ENCODE measurements at places on chromosomes 3 and 15.

DNA sequence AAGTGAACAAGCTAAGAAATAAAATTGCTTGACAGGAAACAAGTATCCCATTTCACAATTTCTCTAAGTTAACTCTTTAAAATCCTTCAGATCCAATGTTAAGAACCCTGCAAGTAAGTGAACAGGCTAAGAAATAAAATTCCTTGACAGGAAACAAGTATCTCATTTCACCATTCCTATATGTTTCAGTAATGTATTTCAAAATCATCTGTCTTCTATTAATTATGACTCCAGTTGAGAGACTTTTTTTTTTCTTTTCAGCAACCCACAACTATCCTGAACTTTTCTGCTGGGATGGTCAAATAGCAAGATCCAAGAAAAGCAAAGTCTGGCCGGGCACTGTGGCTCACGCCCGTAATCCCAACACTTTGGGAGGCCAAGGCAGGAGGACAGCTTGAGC is 2.4 kb upstream of the SLC12A6 start:
- DNase-seq = no peak

DNA sequence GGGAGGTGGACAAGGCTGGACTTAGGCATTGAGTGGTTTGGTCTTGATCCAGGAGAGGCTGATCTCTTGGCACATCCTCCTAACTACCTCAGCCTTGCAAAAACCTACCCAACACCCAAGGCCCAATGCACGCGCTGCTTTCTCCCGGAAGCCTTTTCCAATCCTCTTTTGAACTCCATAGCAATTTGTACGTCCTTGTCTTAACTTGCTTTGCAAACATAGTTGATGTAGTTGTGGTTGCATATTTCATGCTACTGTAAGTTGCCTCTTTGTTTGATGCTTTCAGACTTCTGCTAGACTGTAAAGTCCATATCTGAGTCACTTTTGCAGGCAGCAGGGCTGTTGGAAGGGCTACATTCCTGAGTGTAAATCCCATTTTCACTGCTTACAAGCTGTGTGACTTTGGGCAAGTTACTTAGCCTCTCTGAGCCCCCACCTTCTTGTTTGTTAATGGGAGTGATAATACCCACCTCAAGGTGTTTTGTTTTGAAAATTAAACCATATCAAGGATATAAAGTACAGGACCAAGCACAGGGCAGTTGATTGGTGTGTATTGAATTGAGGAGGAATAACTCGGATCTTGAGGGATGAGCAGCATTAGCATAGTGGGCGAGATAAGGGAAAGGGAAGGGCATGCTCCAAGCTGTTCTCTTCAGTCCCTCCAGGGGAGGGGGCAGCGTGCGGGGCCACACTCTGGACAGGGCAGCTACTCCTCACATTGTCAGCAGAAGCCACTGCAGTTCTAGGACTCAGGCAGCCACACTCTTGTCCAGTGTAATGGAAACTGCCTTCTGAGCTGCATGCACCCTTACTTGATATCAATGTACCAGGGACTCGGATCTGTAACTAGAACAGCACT is 28.8 kb downstream of the SIAH2 start:
- DNase-seq = no peak

DNA sequence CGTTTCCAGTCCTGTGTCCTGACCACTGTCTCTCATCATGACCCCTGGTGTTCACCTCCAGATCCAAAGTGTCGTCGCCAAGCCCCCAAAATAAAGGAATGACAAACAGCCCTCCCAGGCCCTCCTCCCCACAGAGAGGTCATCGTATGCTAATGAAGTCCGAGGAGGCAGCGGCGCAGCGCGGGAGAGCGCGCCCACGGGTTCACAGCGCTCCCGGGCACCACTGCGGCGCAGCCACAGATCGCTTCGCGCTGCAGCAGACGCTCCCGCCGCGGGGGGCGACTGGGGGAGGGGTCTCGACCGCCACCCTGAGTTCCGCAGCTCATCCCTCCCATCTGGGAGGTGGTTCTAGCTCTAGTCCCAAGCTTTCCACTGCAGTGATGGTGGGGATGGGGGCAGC is 1.3 kb downstream of the DGKG start:
- DNase-seq = no peak

DNA sequence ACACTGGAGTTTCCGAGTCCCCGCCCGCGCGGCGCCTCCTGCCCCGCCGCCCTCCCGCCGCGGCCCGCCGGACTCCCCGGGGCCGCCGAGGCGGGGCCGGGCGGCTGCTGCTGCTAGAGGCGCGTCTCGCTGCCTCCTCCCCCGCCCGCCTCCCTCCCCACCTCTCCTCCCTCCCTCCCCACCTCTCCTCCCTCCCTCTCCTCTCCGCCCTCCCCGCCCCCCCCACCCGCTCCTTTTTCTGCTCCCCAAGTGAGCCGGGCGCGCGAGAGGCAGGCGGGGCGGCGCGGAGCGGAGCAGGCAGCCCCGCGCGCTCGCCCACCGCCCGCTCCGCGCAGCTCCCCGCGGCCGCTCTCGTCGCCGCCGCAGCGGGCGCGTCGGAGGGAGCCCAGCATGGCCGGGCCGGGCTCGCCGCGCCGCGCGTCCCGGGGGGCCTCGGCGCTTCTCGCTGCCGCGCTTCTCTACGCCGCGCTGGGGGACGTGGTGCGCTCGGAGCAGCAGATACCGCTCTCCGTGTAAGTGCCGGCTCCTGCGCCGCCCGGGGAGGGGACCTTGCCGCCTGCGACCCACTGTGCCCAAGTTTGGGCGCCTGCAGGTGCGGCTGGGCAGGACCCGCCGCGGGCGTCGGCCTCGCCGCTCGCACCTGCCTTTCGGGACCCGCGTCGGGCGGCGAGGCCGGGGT is at the start of gene CACNA2D3:
TSS of gene CACNA2D3 (plus strand) at position 229 of the 679 bp plus-strand sequence.
- peak; percentile 67 for DNase-seq

GRCh38 chr3:185744997-185745843 is 79.6 kb downstream of the IGF2BP2 start:
- no peak for DNase-seq

DNA sequence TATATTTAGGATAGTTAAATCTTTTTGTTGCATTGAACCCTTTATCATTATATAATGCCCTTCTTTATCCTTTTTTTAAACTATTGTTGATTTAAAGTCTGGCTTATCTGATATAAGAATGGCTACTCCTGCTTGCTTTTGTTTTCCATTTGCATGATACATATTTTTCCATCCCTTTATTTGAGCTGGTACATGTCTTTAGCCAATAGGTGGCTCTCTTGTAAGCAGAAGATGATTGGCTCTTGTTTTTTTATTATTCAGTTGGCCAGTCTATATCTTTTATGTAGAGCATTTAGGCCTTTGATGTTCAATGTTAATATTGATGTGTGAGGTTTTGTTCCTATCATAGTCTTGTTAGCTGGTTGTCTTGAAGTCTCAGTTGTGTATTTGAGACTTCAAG is 99.5 kb upstream of the MCTP2 start:
- no peak for DNase-seq

DNA sequence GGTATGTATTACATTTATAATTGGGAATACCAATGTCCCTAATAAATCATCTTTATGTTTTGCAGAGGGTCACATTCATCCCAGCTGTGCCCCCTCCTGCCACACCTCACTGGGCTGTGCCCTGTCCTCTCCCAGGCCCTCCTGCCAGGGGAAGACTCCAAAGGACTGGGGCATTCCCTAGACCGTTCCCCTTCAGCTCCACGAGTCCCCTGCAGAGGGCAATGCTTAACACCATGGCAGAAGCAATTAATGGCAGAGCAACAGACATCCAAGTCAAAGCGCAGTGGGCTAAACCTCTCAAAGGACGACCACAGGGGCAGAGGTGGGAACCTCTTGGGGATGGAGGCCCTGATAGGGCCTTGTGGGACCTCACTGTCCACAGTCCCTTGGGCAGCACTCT is 71.3 kb upstream of the SEC13 start:
- no peak for DNase-seq

- no peak for DNase-seq
Measured at GRCh38 chr15:30670056-30670455, 44.1 kb downstream of the ARHGAP11B start.

DNA sequence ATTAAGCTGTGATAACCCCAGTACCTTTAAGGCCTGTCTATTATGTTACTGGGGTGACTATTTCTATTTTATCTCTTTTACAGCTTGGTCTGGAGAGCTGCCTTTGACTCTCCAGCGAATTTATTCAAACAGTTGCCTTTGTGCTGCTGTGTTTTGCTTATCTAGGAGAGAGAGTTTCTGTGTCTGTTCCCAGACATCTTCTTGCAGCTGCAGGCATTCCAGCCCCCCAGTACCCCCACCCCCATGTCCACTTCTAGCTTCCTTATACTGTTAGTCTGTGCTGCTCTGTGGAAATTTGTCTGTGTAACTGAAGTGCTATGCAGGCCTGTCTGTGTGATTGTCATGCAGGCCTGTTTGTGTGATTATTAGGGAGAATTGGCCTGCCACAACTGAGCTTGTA is 713.7 kb upstream of the SEMA6D start:
- DNase-seq = no peak

DNA sequence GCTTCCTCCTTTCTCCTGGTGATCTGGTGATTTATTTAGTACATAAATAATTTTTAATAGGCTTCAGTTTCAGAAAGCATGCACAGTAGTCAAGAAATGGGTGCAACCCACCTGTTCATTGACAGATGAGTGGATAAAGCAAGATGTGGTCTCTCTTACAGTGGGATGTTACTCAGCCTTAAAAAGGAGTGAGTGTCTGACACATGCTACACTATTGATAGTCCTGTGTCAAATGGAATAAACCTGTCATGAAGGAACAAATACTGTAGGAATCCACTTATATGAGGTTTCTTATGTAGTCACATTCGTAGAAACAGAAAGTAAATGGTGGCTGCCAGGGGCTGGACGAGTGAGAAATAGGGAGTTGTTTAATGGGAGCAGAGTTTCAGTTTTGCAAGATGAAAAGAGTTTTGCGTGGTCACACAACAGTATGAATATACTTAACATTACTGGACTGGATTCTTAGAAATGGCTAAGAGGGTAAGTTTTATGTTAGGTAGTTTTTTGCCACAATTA is 56.0 kb upstream of the PPARG start:
- DNase-seq = no peak

DNA sequence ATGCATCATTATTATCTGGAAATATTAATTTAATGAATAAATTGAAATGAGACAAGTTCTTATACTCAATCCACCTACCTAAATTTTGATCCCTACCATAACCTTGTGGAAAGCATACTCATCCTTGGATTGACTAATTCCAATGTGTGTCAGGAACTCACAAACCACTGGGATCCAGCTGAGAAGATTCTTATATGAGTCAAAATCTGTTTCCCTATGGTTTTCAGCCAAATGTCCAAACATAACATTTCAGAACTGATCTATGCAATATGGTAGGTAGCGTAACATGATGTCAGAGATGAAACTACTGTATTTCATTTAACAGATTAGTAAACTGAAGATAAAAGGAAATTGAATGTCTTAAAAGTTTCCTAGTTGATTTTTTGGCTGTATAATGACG is 250.0 kb downstream of the PLOD2 start:
- no peak for DNase-seq

- DNase-seq = no peak
Measured at GRCh38 chr3:46466871-46467403, 2.2 kb upstream of the LTF start.

- no peak for DNase-seq
Measured at GRCh38 chr3:169563775-169564059, 99.8 kb downstream of the MECOM start.

DNA sequence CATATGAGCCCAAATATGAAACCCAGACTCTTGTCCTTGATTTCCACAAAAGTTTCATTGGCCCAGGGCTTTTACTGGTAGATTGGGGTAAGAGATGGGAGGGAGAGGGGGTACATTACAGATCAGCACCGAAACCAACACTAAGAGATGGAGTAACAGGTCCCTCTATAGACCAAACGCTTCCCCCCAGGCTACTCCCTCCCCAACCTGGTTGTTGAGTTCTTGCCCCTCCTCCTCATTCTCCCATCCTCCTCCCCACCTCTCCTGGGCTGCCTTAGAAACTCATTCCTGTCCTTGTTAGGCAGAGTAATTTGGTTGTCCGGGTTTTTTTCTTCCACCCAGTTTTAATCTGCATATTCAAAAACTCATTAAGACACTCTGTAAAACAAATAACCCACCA is 74.1 kb downstream of the MESD start:
- DNase-seq = no peak

DNA sequence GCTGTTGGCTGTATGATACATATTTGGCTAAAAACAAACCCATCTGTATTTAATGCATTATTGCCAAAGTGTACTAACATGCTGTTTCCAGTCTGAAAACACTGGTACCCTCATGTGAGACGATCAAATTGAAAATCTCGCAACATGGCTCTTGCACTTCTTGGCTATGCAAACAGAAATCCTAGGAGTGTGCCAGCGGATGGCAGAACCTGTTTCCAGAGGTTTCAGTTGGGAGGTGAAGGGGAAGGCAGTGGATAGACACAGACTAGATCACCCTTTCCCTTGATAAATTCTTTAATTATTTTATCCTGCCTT is 350.3 kb downstream of the TUSC7 start:
- DNase-seq = no peak

DNA sequence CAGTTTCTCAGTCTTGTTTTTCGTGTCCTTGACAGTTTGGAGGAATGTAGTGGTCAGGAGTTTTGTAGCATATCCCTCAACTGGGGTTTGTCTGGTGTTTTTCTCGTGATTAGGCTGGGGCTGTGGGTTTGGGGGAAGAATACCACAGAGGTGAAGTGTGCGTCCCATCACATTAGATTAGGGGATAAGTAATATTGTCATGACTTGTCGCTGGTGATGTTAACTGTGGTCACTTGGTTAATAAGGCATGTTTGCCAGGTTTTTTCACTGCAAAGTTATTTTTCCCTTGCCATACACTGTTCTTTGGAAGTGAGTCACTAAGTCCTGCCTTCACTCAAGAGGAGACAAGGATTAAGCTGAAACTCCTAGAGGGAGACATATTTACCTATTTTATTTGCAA is 39.1 kb downstream of the PAK2 start:
- DNase-seq = no peak

All from hepatocyte (in vitro differentiated cells).